Stimulated activated CD8-positive, alpha-beta memory T cell treated with anti-CD3 and anti-CD28 coated beads, Interleukin-7, amount 100 ng/mL, for 1 hour (primary cell): ENCODE measurements at places on chromosomes 7 and 10.

DNA sequence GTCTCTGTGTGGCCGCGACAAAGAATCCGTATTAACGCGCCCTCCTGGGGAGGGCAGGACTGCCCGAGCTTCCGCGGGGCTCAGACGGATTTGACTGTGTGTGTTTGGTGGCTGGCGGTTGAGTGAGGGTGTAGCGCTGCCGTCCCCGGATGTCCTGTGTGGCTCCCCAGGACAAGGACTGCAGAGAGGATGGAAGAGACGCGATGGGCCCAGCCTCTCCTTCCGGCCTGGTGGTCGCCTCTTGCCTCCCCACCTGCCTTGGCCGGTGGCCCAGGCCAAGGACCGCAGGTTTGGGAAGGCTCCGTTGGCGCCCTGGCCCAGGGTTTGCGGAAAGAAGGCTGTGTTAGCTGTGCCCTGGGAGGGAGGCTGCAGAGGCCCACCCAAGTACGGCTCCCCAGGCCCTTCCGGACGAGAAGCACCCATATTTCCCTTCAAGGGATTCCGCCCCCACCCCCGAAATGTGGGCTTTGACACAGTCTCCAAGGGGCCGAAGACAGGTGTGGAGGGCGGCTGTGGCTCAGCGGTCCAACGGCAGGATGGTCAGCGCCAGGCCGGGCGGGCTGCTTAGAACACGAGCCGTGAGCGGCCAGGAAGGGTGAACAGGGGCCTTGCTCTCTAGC, 2.3 kb downstream of the UNCX start:
- no peak for DNase-seq

- DNase-seq = no peak
Observed at GRCh38 chr10:33722067-33722466, 387.6 kb upstream of the NRP1 start.

GRCh38 chr7:46909601-46910051, 672.3 kb downstream of the TNS3 start:
- no peak for DNase-seq

GRCh38 chr7:106658316-106659165, 2.4 kb downstream of the CCDC71L start:
- DNase-seq = no peak

- DNase-seq = no peak
Observed at GRCh38 chr7:97043281-97043680, 18.6 kb upstream of the DLX5 start.

- no peak for DNase-seq
Observed at GRCh38 chr10:60139798-60140566, 233.6 kb upstream of the CCDC6 start.

DNA sequence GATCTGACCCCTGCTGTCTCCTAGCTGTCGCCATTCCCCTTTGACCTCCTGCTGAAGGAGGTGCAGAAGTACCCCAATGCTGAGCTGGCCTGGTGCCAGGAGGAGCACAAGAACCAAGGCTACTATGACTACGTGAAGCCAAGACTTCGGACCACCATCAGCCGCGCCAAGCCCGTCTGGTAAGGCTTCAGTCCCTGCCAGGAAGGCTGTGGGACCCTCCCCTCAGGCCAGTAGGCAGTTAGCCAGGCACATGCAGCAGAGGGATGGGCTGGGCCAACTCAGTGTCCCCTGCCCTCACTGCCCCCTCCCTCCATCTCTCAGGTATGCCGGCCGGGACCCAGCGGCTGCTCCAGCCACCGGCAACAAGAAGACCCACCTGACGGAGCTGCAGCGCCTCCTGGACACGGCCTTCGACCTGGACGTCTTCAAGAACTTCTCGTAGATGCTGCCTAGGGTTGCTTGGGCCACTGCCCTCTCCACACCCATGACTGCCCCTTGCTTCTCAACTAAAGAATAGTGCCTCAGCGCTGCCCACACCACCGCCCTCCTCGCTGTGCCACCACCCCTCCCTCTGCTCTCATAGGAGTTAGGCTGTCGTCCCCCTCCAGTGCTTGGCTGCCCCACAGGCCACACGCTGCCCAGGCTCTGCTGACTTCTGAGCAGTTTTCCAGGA, 41.0 kb upstream of the ZMIZ2 start:
- no peak for DNase-seq

DNA sequence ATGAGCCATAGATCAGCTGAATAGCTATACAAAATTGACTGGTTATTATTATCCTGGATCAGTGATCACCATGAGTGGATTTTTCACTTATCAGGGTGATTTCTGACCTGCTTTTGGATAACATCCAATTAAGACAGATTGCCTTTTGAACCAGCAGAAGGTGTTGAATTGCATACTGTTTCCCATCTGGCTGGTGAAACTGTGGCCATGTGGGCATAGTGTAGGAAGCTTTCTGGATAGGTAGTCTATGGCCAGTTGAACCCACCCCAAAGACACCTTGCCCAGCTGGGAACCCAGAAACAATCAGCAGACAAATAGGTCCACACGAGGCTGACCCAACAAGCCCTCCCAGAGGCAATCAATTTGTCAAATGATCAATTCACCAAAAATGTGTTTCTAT, 29.3 kb downstream of the DNAJC12 start:
- no peak for DNase-seq

DNA sequence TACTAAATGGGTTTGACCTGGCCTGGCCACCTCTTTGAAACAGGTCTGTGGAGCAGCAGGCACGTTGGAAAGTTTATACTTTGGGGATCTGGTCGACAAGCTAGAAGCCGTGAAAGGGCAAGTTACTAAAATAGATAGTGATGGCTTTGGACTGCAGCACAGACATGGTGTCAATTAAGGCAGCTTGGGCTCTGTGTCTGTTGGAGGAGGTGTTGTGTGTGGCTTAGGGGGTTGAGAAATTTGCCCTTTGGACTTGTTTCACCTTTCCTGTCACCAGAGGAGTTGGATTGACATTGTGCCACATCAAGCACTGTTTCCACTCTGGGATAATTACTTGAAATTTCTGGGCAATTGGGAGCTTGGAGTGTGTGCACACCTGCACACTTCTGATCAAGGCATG, 251.8 kb upstream of the MKI67 start:
- DNase-seq = no peak

GRCh38 chr7:142689439-142690120, 59.7 kb upstream of the PRSS1 start:
- DNase-seq = no peak

GRCh38 chr7:3464900-3465622, 164.0 kb downstream of the SDK1 start:
- DNase-seq = no peak

- DNase-seq = no peak
Observed at GRCh38 chr10:84879991-84880390, 551.6 kb downstream of the CCSER2 start.

GRCh38 chr7:91165006-91165845, 99.0 kb upstream of the FZD1 start:
- no peak for DNase-seq

- DNase-seq = no peak
Observed at GRCh38 chr10:91576096-91576545, 56.8 kb downstream of the PPP1R3C start.

- no peak for DNase-seq
Observed at GRCh38 chr10:86373828-86374227, 7.2 kb upstream of the GRID1 start.

DNA sequence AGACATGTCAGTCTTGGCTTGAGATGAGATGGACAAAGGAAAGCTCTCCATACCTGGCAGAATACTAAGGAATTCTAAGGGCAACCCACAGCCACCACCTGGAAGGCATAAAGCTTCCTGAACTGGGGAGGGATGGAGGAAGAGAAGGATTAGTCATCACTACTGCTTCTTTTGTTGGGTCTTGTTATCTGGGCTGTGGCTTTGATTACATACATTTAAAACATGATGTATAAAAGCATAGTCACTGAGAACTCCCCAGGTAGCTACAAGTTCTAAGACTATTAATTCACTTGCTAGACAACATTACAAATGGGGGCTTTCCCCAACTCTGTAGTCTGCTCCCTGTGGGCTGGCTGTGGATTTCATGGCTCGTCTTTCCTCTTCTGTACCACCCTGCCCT, 58.2 kb downstream of the RBM33 start:
- no peak for DNase-seq

GRCh38 chr10:45457487-45457886, 83.5 kb downstream of the ALOX5 start:
- no peak for DNase-seq

GRCh38 chr7:128410451-128410753, 620 bp upstream of the IMPDH1 start:
- no peak for DNase-seq

DNA sequence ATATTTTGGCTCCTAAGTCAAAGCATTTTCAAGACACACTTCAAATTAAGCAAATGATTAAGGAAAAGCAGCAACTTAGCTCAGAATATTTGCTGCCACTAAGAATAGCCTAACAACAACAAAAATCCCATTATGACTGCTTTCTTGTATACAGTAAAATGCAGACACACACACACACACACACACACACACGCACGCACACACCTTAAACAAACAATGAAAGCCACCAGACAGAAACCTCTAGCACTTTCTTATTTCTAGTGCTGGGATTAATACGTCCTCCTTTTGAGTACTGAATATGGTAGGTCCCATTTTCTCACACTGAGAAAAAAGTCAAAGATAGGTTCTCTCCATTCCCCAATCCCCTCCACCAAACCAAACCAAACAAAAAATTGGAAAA, 23.4 kb upstream of the FEZF1 start:
- DNase-seq = no peak

- no peak for DNase-seq
Observed at GRCh38 chr7:44694766-44695165, 53.9 kb upstream of the ZMIZ2 start.

DNA sequence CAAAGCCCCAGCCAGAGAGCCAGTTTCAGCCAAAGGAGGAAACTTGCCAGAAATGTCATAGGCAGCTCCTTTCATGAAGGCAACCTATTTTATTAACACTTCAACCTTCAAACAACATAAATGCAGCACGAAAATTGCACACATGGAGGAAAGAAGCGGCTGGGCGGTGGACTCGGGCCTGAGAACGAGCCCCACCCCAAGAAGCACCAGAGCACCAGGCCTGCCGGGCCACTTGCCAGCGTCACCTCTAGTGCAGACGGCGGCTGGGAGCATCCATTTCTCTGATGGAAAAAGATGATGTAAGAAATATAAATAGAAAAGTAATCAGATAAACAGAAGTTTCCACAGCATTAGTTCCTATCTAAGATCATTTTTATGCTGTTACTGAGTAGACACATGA, 100.0 kb downstream of the TCERG1L start:
- DNase-seq = no peak

- DNase-seq = no peak
Observed at GRCh38 chr7:131327049-131327625, 539 bp upstream of the MKLN1 start.

DNA sequence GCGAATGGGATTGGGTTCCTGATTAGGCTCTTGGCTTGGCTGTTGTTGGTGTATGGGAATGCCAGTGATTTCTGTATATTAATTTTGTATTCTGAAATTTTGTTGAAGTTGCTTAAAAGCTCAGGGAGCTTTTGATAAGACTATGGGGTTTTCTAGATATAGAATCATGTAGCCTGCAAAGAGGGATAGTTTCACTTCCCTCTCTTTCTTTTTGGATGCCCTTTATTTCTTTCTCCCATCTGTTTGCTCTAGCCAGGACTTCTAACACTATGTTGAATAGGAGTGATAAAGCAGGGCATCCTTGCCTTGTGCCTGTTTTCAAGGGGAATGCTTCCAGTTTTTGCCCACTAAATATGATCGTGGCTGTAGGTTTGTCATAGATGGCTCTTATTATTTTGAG, 40.4 kb upstream of the MPP7 start:
- no peak for DNase-seq

DNA sequence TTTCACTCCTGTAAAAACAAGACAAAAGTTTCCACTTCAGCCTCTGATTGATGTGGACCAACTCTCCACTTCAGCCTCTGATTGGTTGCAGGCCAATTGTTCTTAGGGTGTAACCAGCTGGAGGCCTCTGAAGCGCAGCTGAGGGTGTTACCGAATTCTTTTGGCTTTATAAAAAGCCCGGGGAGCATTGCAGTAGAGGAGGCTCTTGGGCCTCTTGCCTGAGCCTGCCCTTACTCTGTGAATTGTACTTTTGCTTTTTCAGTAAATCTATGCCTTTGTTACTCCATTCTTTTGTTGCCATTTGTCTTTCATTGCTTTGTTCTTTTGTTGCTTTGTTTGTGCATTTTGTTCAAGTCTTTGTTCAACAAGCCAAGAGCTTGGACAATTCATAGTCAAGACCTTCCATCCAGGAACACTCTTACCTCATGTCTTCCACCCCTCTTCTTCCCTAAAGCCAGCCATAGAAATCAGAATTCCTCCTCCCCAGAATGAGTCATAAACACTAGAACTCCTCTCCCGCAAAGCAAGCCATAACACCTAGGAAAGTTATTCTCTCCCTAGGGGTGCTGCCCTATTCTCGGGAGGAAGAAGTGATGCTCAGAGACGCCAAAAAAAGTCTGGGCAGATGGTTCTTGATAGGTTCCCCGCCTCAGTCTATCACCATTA, 53.5 kb upstream of the ARMC3 start:
- no peak for DNase-seq

DNA sequence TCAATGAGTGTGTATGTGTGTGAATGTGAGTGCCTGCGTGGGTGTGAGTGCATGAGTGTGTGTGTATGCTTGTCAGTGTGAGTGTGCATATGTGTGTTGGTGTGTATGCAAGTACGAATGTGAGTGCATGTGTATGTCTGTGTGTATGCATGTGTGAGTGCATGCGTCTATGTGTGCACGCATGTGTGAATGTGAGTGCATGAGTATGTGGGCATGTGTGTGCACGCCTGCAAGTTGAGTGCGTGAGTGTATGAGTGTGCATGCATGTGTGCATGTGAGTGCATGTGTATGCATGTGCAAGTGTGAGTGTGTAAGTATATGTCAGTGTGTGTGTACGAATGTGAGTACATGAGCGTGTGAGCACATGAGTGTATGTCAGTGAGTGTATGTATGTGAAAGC, 399.6 kb downstream of the PLXNA4 start:
- DNase-seq = no peak

DNA sequence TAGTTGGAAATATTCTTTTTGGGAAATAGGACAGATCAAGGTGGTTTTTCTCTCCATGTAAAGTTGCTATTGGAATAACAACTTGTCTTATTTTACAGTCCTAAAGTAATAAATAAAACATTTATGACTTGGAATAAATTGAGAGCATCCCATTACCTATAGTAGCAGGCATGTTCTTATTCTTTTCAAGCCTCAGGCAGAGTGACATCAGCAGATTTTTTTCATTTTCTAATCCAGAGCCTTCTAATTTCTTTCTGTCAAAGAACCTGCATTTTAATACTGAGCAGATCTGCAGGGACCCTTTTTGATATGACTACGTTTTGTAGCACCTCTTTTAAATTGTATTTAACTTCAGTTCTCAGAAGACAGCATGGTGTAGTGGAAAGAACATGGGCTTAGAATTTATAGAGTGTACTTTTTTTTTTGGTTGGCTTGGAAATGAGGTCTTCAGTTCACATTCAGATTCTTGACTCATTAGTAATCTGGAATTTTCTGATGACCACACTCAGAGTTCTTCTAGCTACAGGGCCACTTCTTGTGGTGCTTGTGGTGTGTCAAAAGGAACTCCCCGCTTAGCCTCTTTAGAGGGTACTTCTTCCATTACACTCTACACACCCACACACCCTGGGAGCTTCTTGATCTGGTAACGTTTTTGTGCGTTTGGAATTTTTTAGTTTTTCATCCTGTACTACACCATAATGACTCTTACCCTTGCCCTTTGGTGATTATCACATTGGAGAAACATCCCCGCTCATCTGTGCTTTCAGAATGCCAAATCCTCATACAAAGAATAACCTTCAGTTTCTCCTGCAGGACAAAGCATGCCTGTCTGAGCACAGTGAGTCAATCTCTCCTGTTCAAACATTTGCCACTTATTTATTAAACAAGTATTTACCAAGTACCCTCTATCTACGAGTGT, 34.6 kb downstream of the AGK start:
- no peak for DNase-seq
